ENCODE measurements at places on chromosomes 11 and 22.

DNA sequence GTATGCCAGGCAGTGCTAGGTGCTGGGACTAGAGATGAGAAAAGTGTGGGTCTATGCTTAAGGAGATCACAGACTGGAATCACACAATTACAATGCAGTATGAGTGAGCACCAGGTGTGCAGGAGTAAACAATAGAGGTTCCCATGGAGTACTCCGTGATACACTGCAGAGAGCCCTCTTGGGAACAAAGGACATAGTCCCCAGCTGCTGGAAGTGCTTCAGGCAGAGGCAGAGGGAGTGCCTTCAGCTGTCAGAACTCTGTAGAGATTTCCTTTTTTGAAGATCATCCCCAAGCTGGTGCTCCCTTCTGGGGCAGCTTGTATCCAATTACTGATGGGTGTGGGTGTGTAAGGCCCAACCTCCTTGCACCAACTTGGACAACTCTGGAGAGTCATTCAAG, 143.5 kb upstream of the PLET1 start:
- no peak for DNase-seq

DNA sequence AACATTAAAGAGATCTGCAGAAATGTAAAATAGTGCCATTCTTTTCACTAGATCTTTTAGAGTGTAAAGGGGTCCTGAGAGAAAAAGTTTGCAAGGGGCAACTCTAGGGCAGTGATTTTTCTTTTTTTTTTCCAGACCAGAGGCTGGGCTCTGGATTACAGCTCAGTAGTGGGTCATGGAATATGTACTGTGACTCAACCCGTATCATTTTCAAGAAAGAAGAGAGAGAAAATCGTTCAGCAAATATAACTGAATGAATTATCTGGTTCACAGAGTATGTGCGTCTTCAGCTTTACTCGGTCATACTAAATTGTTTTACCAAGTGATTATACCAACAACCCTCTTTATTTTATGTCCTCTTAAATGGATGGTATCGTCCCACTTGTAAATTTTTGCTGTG, 3.8 kb downstream of the CEP57 start:
- DNase-seq, result no peak

DNA sequence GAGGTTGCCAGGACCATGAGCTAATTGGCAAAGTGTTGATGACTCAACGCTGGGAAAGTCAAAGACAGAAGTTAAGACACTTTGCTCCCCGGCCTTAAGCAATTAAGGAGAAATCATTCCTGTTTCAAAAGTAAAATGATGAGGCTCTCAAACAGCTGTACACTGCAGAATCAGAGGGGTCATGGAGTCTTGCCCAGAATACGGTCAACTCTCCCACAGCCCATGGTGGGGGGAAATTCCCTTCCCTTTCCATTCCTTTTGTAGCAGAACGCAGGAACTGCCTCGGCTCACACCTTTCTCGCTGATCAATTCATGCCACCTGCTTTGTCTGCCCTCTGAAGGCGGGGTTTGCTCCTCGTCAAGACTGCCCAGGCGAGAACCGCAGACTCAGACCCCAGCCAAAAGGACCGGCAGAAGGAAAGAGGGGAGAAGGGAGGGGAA, 52.8 kb downstream of the MN1 start:
- no peak for DNase-seq

DNA sequence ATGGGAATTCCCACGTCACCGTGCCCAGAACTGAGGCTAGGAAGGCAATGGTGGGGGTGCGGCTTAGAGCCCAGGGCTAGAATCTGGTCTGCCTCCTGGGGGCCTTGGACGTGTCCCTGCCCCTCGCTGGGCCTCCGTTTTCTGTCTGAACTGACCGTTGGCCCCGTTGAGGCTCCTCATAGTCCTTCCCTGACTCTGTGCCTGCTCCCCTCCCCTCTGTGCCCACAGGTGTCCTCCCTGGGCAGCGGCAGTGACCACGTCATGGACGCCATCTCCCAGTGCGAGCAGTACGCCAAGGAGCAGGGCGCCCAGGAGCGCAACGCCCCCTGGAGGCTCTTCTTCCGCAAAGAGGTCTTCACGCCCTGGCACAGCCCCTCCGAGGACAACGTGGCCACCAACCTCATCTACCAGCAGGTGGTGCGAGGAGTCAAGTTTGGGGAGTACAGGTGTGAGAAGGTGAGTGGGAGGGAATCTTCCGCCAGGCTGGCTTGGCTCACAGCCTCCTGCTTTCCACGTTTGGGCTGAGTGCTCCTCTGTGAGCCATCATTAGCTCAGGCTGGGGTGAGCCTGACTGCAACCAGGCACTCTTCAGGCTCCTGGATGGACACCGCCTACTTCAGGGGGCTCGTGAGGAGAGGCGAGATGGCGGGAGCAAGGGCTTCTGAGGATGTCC, 63.9 kb downstream of the MYO7A start:
- no peak for DNase-seq

GRCh38 chr11:11813288-11813962, 28.3 kb upstream of the USP47 start:
- DNase-seq, result peak; percentile 80

All from amniotic stem cell (primary cell).